NCI-H1417 (cell line): ENCODE measurements at places on chromosomes 5 and 9.

DNA sequence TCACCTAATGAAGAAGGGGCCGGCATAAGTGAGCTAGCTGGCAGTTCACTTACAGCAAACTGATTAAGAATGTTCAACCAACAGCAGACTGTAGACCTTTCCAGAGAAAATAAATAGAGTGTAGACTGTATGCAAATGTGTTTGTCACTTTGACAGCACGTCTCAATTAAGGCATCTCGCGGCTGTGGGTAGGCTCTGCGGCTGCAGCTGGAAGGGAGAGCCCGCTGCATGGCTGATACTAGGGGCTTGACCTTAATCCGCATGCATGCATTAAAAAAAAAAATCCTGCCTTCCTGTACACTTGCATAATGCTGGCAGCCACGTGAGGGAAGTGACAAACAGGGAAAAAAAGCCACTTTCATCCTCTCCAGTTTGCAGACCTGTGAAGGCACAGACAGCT lies 82.3 kb downstream of the CRB2 start:
- peak; percentile 19 for DNase-seq

DNA sequence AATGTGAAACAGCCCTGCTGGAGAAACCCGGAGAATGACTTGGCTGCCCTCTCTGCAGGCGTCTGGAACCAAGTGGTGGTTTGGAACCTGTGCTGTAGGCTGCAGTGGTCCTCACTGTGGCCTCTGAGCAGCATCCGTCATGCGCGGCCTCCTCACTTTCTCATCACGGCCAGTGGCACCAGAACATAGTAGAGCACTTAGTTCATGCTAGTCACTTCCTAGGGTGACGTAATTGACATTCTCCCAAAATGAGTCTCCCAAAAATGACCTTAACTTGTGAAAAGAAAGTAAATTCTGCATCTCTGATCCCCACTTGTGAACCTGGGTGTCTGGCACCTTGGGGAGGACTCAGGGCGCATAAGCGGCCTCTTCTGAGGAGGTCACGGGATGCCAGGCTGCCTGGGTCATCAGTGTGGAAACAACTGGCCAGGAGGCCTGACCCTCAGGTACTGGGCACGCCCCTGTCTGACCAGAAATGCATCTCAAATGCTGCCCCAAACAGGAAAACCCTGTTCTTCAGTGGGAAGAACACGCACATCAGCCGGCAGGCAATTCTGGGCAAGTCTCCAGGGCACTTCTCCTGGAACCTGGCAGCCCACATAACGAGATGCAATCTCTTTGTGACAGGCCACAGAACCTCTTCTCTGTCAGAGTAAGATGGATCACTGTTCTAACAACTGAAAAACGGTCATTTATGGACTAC lies 36.6 kb upstream of the SPTLC1 start:
- DNase-seq: peak; percentile 52

GRCh38 chr9:76365028-76365427 lies 29.2 kb downstream of the RFK start:
- no peak for DNase-seq

- no peak for DNase-seq
Observed at GRCh38 chr9:79221084-79221483, 350.7 kb upstream of the TLE4 start.

- peak; percentile 28 for DNase-seq
Observed at GRCh38 chr5:1568201-1568979, 44.6 kb upstream of the LPCAT1 start.

DNA sequence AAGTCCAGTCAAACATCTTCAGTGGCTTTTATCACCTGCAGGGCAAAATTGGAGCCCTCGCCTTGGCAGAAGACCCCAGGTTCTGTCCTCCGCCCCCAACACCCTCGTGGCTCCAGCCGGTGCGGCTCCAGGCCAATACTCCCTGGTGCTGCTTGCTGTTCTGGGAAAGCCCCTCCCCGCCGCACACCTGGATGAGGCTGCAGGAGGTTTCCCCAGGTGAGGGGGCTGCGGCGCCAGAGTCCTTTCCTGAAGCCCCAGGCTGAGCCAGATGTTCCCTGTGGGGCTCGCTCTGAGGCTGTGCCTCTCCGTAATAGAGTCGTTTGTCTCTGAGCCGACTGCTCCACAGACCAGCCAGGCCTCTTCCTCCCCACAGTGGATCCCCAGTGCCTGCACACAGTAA lies 375.4 kb upstream of the IRX1 start:
- no peak for DNase-seq
